Neural progenitor cell (in vitro differentiated cells): ENCODE measurements at places on chromosomes 16 and 17. TPM values are rescaled to one million over a fixed set of nuclear protein-coding genes. Genes with fewer than 3 reads are reported as not detected.

CTF1 gene
- 0.39 and 1.5 TPM in 2 replicates for total RNA-seq

CCL16 gene
- total RNA-seq = not detected in 2 replicates

DNA sequence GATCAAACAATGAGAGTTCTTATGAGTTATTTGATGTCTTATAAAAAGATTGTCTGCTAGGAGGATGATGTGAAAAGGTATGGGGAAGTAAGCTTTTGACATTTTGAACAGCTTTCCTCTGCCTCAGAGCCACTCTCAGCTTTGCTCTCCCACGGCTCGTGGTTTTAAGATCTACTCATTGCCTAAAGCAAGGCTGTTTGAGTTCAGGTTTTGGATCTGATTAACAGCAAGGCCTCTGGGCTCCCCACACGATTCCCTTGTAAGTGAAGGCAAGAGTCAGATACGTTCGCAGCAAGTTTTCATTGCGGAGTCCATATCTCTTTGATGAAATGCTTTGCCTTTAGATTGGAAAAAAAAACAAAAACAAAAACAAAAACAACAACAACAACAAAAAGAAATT, 515.0 kb upstream of the SALL1 start:
- no peaks in the 10 kb centered on the region for H3K36me3 ChIP-seq
- peaks cover 51% of the 10 kb centered on the region for H3K4me1 ChIP-seq
- H3K4me3 ChIP-seq = no peak overlapping the region
- no peak for DNase-seq
- no peaks in the 10 kb centered on the region for H3K27me3 ChIP-seq

GRCh38 chr17:40351359-40352236, 12.9 kb downstream of the GJD3 start:
- no peaks in the 10 kb centered on the region for H3K36me3 ChIP-seq
- peaks cover 43% of the 10 kb centered on the region for H3K4me1 ChIP-seq

DNA sequence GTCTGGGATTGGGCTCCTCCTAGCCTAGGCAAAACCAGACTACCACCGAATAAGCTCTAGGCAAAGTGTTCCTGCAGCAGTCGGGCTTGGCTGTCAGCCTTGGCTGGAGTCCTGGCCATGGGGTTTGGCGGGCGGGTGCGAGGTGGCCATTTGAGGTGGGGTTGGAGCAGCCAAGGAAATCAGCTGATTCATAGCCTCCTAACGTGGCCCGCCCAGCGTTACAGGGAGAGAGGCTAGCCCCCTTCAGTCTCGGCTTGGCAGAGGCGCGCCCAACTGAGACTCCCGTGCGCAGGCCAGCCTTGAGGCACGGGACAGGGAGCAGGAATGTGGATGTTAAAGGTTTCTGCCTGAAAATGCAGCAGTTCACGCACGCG, 1.9 kb downstream of the PMP22 start:
- H3K4me1 ChIP-seq = peaks cover 8% of the 10 kb centered on the region
- peaks cover 99% of the 10 kb centered on the region for H3K27me3 ChIP-seq
- H3K4me3 ChIP-seq = peak overlapping the region; percentile 57
- no peak overlapping the region for H3K27ac ChIP-seq

GRCh38 chr17:76868176-76868668, at the start of gene MGAT5B:
Gene MGAT5B, plus strand, starts transcription at chr17:76868404. Its CDS starts 626 bp downstream, at chr17:76869030.
- H3K4me1 ChIP-seq = peaks cover 9% of the 10 kb centered on the region
- no peak within 1 kb of the TSS for H3K27ac ChIP-seq
- peaks cover 43% of the 10 kb centered on the region for H3K27me3 ChIP-seq
- peak within 1 kb of the TSS; percentile 57 for H3K4me3 ChIP-seq
- peak; percentile 98 for DNase-seq
- H3K36me3 ChIP-seq = no peaks in the 10 kb centered on the region

DNA sequence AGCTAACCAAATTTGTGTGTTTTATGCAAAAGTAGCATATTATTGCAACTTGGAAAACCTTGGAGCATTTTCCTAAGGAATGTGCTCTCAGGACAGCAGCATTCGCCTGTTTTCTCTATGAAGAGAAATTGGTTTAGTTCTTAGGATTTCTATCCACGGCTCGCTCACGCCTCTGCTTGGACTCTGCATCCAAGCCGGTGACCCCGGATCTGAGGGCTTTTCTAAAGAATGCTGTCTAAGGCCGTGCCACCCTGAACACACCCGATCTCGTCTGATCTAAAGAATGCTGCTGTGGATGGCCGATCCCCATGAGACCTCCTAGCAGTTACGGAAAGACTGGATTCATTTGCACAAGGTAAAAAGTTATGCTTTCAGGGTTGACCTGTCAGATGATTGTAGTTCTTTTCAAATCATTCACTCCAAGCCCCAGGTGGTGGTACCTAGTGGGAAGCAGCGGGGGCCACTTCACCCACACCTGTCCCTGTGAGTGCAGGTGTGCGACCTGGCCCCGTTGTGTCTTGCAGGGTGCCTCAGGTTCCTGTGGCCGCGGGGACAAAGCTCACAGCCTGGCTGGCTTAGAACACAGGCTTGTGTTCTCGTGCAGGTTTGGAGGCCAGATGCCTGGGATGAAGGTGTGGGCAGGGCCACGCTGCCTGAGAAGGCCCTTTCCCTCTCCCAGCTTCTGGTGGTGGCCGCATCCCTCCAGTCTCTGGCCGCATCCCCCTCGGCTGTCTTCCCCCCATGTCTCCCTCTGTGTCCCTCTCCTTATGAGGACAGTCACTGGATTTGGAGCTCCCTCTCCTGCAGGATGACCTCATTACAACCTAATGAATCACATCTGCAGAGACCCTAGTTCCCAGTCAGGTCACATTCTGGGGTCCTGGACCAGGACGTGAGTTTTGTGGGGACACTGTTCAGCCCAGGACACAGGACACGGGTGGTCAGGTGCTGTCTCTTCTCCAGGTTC, 71.1 kb downstream of the BANP start:
- H3K4me3 ChIP-seq = no peak overlapping the region
- H3K36me3 ChIP-seq = no peaks in the 10 kb centered on the region
- H3K27me3 ChIP-seq = no peaks in the 10 kb centered on the region
- no peak overlapping the region for H3K27ac ChIP-seq

GRCh38 chr16:47311738-47312505, 148.9 kb downstream of the ITFG1 start:
- H3K36me3 ChIP-seq = peaks cover 3% of the 10 kb centered on the region
- peak; percentile 20 for DNase-seq
- H3K4me3 ChIP-seq = no peak overlapping the region

- no peak overlapping the region for H3K4me3 ChIP-seq
- no peaks in the 10 kb centered on the region for H3K4me1 ChIP-seq
- no peak overlapping the region for H3K27ac ChIP-seq
- H3K36me3 ChIP-seq = no peaks in the 10 kb centered on the region
- no peak for DNase-seq
Measured at GRCh38 chr17:70588003-70588402, 418.7 kb downstream of the KCNJ2 start.

DNA sequence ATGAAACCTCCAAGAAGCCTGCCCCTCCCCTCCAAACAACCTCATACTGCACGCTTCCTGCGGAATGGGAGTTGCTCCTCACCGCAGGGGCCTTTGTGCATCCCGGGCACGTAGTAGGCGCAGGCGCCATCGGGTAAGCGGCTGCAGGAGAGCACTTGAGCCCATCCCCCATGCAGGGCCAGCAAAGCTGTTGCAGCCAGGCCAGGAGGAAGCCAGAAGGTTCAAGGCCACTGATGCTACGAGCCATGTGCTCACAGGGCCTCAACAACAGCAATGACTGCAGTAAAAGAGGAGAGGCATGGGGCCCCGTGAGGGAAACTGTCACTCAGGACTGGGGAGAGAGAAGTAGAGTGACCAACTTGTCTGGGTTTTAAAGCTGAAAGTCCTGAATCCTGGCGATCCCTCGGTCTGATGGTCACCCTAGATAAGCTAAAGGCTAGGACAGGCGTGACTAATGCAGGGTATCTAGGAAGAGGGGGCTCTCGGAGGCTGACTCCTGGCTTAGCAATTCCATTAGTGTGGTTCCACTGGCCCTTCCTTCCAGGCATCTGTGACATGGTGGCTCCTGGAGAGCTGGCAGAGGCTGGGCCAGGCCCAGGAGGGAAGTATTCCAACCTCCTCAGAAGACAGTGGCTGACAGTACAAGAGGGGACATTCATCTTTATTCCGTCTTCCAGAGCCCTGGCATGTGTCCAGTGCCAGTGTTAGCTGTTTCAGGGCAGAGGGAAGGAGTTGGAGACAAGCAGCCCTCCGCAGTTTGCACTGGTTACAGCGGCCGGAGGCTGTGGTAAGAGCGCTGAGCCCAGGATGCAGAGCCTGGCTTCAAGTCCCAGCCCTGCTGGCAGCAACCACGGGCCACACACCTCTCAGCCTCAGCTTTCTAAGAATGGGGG, 20.8 kb downstream of the GOSR2 start:
- H3K4me3 ChIP-seq = no peak overlapping the region
- H3K27me3 ChIP-seq = no peaks in the 10 kb centered on the region
- H3K27ac ChIP-seq = no peak overlapping the region
- peak; percentile 49 for DNase-seq

GRCh38 chr16:63695347-63695746, 1426.5 kb downstream of the CDH11 start:
- no peak overlapping the region for H3K27ac ChIP-seq
- DNase-seq = no peak
- H3K4me1 ChIP-seq = no peaks in the 10 kb centered on the region

DNA sequence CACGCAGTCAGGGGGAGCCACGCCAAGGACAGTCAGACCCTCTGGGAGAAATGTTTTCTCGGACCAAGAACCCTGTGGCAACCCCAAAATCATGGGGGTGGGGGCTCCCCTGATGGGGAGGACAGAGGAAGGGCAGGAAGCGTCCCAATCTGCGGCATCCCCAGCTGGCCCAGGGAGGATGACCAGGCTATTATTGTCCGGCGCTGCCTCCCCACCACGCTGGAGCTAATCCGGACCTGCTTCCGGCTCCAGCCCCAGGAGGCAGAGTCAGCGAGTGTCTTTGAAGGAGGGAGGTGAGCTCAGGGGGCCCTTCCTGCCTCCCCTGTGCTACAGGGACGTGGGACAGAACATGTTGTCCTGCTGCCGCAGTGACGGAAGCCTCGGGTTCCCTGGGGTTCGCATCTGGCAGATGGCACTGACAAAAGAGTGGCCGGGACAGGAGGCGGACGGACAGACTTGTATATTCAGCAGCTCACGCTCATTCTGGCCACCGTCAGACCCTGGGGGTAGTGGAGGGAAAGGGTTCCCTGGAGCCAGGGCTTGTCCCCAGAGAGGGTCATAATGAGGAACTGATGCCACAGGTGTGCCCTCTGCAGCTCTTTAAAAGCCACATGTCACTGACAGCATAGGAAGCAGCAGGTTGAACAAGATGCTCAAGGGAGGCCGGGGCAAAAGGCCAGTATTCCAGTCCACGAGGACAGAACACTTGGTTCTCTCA, 54.3 kb upstream of the CDC42EP4 start:
- no peak overlapping the region for H3K27ac ChIP-seq
- H3K36me3 ChIP-seq = no peaks in the 10 kb centered on the region
- peak; percentile 69 for DNase-seq
- no peaks in the 10 kb centered on the region for H3K27me3 ChIP-seq
- no peak overlapping the region for H3K4me3 ChIP-seq

GRCh38 chr17:67151717-67152116, 93.3 kb downstream of the HELZ start:
- no peak overlapping the region for H3K4me3 ChIP-seq
- no peak overlapping the region for H3K27ac ChIP-seq
- no peak for DNase-seq
- no peaks in the 10 kb centered on the region for H3K27me3 ChIP-seq
- no peaks in the 10 kb centered on the region for H3K4me1 ChIP-seq

MYH11 gene
- total RNA-seq = 0.07 and 0.25 TPM in 2 replicates

DNA sequence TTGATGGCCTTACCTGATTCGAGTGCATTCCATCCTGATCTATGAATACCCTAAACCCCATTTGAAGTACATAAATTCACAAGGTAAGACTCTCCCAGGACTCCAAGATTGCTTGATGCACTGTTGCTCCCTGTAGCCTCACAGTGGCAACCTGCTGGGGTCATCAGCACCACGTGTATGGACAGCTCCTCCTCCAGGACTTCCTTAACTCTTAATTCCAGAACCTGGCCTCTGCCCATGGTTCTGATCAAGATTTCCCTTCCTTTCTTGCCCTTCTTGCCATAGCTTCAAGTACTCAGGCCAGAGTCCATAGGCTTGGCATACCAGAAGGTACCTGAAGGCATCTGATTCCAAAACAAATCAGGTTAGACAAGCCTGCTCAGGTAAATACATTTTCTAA, 34.0 kb upstream of the NLK start:
- no peaks in the 10 kb centered on the region for H3K27me3 ChIP-seq
- no peak overlapping the region for H3K27ac ChIP-seq
- no peak overlapping the region for H3K4me3 ChIP-seq
- peak; percentile 88 for DNase-seq
- no peaks in the 10 kb centered on the region for H3K4me1 ChIP-seq
- H3K36me3 ChIP-seq = no peaks in the 10 kb centered on the region

PDE6G gene
- not detected in 2 replicates for total RNA-seq

HOXB1 gene
- not detected in 2 replicates for total RNA-seq

GRCh38 chr16:28585674-28586073, 11.2 kb downstream of the SULT1A2 start:
- H3K4me1 ChIP-seq = no peaks in the 10 kb centered on the region
- DNase-seq = no peak
- H3K36me3 ChIP-seq = no peaks in the 10 kb centered on the region
- H3K27ac ChIP-seq = no peak overlapping the region
- no peaks in the 10 kb centered on the region for H3K27me3 ChIP-seq

DNA sequence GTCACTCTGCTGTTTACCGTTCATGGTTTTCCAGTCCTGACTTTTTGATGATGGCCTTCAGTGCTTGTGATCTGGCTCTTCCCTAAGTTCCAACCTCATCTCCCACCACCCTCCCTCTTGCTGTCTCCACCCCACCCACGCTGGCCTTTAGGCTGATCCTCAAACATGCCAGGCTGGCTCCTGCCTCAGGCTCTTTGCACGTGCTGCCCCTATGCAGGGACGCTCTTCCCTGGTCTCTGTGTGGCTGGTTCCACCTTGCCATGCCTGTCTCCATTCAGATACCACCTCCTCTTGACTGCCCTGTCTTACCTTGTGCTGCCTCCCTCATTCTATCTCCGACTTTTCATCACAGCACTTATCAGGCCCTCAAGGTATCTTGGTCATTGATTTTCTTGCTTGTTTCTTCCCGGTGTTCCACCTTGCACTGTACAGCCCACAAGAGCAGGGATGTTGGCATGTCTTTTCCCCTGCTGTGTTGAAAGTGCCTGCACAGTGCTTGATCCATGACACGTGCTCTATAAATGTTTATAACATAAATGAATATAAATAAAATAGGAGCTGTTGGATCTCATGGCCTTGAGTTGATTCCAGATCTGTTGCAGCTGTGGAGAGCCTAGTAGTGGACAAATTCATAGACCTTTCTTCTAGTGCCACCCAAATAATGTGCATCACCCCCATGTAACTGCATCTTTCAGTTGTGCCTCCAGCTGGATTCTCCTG, 229.0 kb downstream of the SNX29 start:
- no peaks in the 10 kb centered on the region for H3K27me3 ChIP-seq
- H3K4me1 ChIP-seq = peaks cover 16% of the 10 kb centered on the region
- no peak overlapping the region for H3K4me3 ChIP-seq
- no peak overlapping the region for H3K27ac ChIP-seq

- H3K27ac ChIP-seq = no peak overlapping the region
- no peak for DNase-seq
- H3K4me3 ChIP-seq = no peak overlapping the region
- no peaks in the 10 kb centered on the region for H3K36me3 ChIP-seq
Measured at GRCh38 chr16:71590584-71590983, 13.7 kb upstream of the TAT start.

KRTAP4-9 gene
- total RNA-seq = not detected in 2 replicates

- no peaks in the 10 kb centered on the region for H3K4me1 ChIP-seq
- no peaks in the 10 kb centered on the region for H3K36me3 ChIP-seq
- no peak overlapping the region for H3K4me3 ChIP-seq
- H3K27me3 ChIP-seq = no peaks in the 10 kb centered on the region
Measured at GRCh38 chr16:64910356-64910755, 211.5 kb downstream of the CDH11 start.

CBFA2T3 gene
- 0.15 and 0.22 TPM in 2 replicates for total RNA-seq

GRCh38 chr17:51869387-51869786, 289.1 kb downstream of the CA10 start:
- H3K4me3 ChIP-seq = no peak overlapping the region
- H3K36me3 ChIP-seq = no peaks in the 10 kb centered on the region
- no peaks in the 10 kb centered on the region for H3K27me3 ChIP-seq
